Spinal cord (tissue), 10 donors: ENCODE measurements at places on chromosomes 2 and 18.

GRCh38 chr2:147888680-147889079 is 43.9 kb downstream of the ACVR2A start:
- no peaks in the 10 kb centered on the region for H3K27me3 ChIP-seq
- no peak overlapping the region for H3K27ac ChIP-seq
- H3K4me3 ChIP-seq, result no peak overlapping the region
- H3K36me3 ChIP-seq, result no peaks in the 10 kb centered on the region

DNA sequence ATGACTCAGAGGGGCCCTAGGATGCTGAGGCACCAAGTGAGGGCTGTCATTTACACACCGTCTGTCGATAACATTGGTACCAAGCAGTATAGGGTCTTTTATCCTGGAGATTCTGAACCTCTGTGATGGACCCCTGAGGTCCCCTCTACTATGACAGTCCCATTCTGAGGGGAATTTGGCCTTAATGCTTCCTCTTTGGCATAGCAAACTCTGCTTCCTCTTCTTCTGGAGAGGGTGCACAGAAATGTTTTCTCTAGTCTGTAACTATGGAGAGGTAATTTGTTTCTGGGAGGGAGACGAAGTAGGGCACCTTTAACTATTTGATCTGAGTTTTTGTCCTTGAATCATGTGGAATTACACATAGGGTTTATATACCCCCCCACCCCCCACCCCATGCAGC is 44.8 kb downstream of the INPP4A start:
- H3K27me3 ChIP-seq, result no peaks in the 10 kb centered on the region
- H3K4me1 ChIP-seq, result peaks cover 14% of the 10 kb centered on the region
- no peak overlapping the region for H3K4me3 ChIP-seq

- no peak overlapping the region for H3K27ac ChIP-seq
- no peaks in the 10 kb centered on the region for H3K27me3 ChIP-seq
- no peak for DNase-seq
- no peaks in the 10 kb centered on the region for H3K36me3 ChIP-seq
- no peaks in the 10 kb centered on the region for H3K4me1 ChIP-seq
Measured at GRCh38 chr18:64365106-64365505, 216.2 kb upstream of the LINC00305 start.

DNA sequence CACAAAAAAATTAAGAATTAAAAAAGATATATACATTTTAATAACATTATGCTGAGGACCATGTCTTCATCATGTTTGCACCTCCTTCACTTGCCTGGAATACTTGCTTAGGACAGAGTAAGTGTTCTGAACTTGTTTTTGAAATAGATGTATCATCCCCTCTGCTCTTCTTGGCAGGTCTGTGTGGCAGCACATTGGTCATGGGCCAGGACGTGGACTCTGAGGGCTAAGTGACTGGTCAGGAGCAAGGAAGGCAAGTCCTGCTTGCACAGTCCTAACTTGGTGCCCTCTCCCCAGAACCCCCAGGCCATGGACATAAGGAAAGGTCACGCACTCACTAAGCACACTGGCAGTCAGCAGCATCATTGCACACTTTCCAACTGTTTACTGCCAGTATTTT is 95.8 kb downstream of the PTPRM start:
- no peaks in the 10 kb centered on the region for H3K36me3 ChIP-seq
- peaks cover 11% of the 10 kb centered on the region for H3K4me1 ChIP-seq
- no peak overlapping the region for H3K4me3 ChIP-seq
- no peaks in the 10 kb centered on the region for H3K27me3 ChIP-seq
- no peak overlapping the region for H3K27ac ChIP-seq

- no peak for DNase-seq
- H3K27ac ChIP-seq, result no peak overlapping the region
- H3K27me3 ChIP-seq, result no peaks in the 10 kb centered on the region
- H3K36me3 ChIP-seq, result no peaks in the 10 kb centered on the region
- H3K4me3 ChIP-seq, result no peak overlapping the region
Measured at GRCh38 chr18:31232775-31233424, 70.2 kb upstream of the DSC1 start.

DNA sequence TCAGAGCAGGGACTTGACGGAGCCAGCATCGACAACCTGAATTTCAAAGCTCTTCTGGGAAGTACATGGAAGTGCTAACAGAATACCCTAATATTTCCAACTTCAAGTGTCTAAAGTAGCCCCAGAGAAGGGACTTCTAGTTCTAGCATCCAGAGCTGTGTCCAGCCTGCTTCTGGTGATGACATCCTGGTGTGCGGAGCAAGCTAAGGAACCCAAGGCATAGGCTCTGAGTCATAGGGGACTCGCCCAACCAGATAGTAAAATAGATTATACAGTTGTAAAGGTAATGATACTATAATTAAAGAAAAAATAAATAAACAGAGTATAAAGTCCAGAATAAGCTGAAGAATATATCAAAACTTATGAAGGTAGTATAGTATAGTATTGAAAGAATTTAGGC is 108.1 kb upstream of the SERPINE2 start:
- no peaks in the 10 kb centered on the region for H3K36me3 ChIP-seq
- no peak overlapping the region for H3K27ac ChIP-seq
- H3K4me1 ChIP-seq, result no peaks in the 10 kb centered on the region
- DNase-seq, result no peak

- H3K27me3 ChIP-seq, result no peaks in the 10 kb centered on the region
- H3K27ac ChIP-seq, result no peak overlapping the region
- H3K4me3 ChIP-seq, result no peak overlapping the region
- DNase-seq, result no peak
- H3K36me3 ChIP-seq, result no peaks in the 10 kb centered on the region
- H3K4me1 ChIP-seq, result no peaks in the 10 kb centered on the region
Measured at GRCh38 chr2:54776494-54776893, 53.0 kb downstream of the EML6 start.

DNA sequence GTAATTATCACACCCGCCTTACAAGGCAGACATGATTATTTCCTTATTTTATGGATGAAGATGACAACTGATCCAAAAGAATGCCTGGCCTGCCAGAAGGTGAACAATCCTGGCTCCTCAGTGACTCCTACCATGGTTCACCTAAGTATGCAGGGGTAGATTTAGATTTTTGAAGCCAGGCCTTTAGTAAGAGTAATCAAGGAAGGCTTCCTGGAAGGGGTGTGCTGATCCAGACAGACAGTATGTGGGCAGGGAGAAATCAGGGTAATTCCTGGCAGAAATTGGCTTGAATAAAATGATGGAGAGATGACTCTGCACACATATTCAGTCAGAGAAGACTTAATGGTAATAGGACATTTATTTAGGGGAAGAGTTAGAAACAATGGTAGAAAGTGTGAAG is 637.7 kb upstream of the FANCL start:
- no peak for DNase-seq
- H3K36me3 ChIP-seq, result no peaks in the 10 kb centered on the region
- H3K4me3 ChIP-seq, result no peak overlapping the region

DNA sequence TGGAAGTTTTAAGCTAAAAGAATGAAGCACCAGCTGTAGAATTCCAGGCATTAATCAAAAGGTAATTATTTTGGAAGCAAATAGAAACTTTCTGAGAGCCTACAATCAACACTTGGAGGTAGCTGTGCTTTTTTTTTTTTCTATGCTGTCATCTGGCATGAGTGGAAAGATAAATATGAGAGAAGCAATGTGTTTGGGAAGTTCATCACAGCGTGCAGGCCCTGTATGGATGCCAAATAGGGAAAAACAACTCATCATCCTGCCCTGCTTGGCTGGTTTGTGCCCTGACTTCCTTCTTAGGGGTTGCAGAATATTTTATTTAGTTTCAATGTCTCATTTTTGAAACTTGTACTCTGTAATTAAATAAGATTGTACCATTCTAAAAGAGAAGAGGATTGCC is 437.4 kb downstream of the PIK3C3 start:
- no peaks in the 10 kb centered on the region for H3K27me3 ChIP-seq
- DNase-seq, result no peak
- no peak overlapping the region for H3K27ac ChIP-seq
- no peaks in the 10 kb centered on the region for H3K4me1 ChIP-seq

GRCh38 chr2:196487417-196487816 is 152.1 kb upstream of the CCDC150 start:
- H3K27me3 ChIP-seq, result no peaks in the 10 kb centered on the region
- no peak overlapping the region for H3K4me3 ChIP-seq
- H3K27ac ChIP-seq, result no peak overlapping the region
- H3K4me1 ChIP-seq, result no peaks in the 10 kb centered on the region

DNA sequence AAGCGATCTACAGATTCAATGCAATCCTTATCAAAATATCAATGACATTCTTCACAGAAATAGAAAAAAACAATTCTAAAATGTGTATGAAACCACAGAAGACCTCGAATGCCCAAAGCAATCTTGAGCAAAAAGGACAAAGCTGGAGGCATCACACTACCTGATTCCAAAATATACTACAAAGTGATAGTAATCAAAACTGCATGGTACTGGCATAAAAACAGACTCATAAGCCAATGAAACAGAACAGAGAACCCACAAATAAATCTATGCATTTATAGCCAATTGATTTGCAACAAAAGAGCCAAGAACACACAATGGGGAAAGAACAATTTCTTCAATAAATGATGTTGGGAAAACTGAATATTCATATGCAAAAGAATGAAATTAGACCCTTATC is 99.2 kb downstream of the POLR1A start:
- no peak overlapping the region for H3K27ac ChIP-seq
- DNase-seq, result no peak
- H3K4me1 ChIP-seq, result peaks cover 2% of the 10 kb centered on the region
- H3K27me3 ChIP-seq, result no peaks in the 10 kb centered on the region
- H3K4me3 ChIP-seq, result no peak overlapping the region

GRCh38 chr18:61829108-61829507 is 63.7 kb downstream of the RNF152 start:
- H3K27ac ChIP-seq, result no peak overlapping the region
- no peaks in the 10 kb centered on the region for H3K27me3 ChIP-seq
- H3K36me3 ChIP-seq, result no peaks in the 10 kb centered on the region
- H3K4me3 ChIP-seq, result no peak overlapping the region

GRCh38 chr2:173279527-173279868 is 75.2 kb upstream of the CDCA7 start:
- H3K4me1 ChIP-seq, result no peaks in the 10 kb centered on the region
- H3K27ac ChIP-seq, result no peak overlapping the region
- no peak for DNase-seq
- no peaks in the 10 kb centered on the region for H3K36me3 ChIP-seq

DNA sequence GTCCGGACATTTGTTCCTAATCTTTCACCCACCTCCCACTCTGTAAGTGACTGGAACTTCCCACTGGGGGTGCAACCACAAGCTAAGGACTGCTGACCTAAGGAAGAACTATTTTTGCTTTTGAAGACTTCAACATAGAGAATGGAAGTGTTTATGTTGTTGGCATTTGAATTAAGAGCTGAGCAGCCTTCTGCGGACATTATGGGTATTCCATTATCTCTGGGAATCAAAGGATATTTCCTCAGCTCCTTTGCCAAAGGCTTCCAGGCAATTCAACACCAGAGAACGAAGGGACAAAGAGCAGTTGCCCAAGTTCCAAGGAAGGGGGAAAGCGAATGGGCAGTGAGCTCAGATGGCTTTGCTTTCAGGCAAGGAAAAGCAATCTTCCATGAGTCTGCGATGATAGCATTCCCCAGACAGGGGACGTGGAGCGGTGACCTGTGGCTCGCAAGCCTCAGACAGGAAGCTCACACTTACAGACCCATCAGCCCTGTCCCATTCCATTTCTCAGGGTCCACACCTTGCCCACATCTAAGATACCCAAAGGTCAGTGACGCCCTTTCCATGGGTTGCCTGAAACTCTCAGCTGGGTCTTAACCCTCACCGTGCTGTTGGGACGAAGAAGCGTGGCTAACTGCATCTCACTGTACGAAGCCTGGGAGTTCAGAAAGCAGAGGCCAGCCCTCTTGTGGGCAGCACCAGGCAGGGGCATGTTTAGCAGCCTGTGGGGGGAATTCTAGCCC is 116.8 kb downstream of the COPS8 start:
- no peaks in the 10 kb centered on the region for H3K27me3 ChIP-seq
- DNase-seq, result no peak
- no peak overlapping the region for H3K4me3 ChIP-seq
- H3K27ac ChIP-seq, result no peak overlapping the region
- no peaks in the 10 kb centered on the region for H3K36me3 ChIP-seq

DNA sequence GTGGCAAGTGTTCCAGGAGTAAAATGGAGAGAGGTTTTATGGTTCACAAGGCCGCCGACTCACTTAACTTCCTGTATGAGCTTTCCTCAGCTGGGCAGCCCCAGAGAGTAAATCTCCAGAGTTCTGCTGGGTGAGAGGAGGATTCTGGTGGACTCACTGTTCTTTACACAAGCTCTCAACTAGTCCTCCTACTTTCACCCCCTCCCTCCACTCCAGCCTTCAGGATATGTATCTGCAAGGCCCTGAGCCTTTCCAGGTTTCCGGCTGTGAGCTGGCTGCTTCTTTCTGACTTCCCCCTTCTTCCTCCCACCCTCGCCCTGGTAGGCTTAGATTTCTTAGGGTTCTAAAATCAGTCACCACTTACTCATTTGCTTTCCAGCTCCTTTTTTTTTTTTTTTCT is 34.0 kb downstream of the EML6 start:
- no peaks in the 10 kb centered on the region for H3K4me1 ChIP-seq

- peaks cover 10% of the 10 kb centered on the region for H3K36me3 ChIP-seq
- no peaks in the 10 kb centered on the region for H3K27me3 ChIP-seq
- peak overlapping the region; percentile 10 for H3K27ac ChIP-seq
- DNase-seq, result peak; percentile 59
- H3K4me1 ChIP-seq, result peaks cover 8% of the 10 kb centered on the region
- no peak overlapping the region for H3K4me3 ChIP-seq
Measured at GRCh38 chr2:202494300-202495229, 118.4 kb downstream of the BMPR2 start.

DNA sequence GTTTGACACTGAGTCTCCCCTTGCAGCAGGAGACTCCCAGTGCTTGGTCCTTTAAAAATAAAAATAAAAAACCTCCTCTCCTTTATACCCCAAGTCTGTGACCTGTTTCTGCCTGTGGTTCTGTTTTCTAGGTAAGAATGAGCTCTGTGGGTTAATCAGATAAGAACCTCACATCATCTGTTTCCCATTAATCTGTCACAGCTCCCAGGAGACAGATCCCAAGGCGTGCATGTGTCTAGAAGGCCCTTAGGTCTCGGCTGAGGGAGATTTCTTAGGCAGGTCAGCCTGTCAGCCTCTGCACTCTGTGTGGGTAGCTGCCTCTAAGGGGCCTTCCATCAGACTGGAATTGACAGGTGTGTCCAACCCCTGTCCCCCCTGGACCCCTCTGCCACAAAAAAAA is 80.7 kb downstream of the FHOD3 start:
- H3K27ac ChIP-seq, result no peak overlapping the region
- H3K27me3 ChIP-seq, result no peaks in the 10 kb centered on the region
- H3K4me1 ChIP-seq, result peaks cover 30% of the 10 kb centered on the region
- no peak overlapping the region for H3K4me3 ChIP-seq

DNA sequence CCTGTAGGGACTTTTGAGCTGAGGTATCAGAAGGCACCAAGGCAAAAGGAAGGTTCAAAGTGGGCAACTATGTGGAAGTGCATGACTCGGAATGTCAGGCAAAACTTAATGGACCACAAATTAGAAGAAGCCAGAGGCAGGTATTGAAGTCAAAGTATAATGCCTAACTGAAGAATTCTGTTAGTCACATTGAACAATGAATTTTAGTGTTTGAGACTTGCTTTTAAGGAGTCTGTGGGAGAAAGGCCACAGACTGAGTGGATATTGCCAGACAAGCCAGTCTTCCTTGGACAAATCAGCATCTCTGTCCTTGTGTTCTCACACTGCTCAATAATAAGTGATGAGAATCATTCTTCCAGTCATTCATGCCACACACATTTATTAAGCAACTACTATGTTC is 498.9 kb downstream of the STK39 start:
- no peaks in the 10 kb centered on the region for H3K36me3 ChIP-seq
- no peak overlapping the region for H3K27ac ChIP-seq
- no peaks in the 10 kb centered on the region for H3K4me1 ChIP-seq
- DNase-seq, result no peak

GRCh38 chr18:41996020-41996419 is 41.0 kb downstream of the PIK3C3 start:
- H3K27me3 ChIP-seq, result no peaks in the 10 kb centered on the region
- no peak overlapping the region for H3K27ac ChIP-seq
- peaks cover 5% of the 10 kb centered on the region for H3K36me3 ChIP-seq
- no peaks in the 10 kb centered on the region for H3K4me1 ChIP-seq
- no peak for DNase-seq
